Activated CD4-positive, alpha-beta T cell treated with anti-CD3 and anti-CD28 coated beads, Interleukin-2, amount 50 U/mL, for 16 hours (primary cell): ENCODE measurements at places on chromosomes 5 and 9.

- DNase-seq, result no peak
These were observed 348.0 kb upstream of the RFX3 start for GRCh38 chr9:3873818-3874217.

DNA sequence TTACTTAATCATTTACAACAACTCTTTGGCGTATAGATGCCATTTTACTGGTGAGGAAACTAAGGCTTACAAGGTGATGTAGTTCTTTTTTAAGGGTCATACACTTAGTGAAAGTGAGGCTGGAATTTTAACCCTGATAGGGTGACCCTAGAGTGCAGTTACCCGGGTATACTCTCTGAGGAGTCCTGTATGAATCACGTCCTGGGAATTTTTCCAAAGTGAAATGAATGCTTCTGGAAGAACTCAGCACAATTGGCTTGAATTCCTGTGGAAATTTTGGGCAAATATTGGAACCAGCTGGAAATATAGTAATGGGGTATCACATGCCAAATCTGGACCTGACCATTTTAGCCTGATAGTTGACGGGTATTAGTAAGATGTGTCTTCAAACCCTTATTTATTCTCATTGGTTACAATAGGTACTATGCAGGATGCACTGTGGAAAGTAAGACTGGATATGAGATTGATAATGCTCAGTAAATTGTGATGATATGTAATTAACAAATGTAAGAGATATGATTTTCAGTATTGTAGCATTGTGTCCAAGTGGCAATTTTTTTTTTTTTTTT lies 14.8 kb downstream of the SUB1 start:
- DNase-seq, result no peak

- no peak for DNase-seq
These were observed 21.6 kb downstream of the SLC46A2 start for GRCh38 chr9:112869041-112869529.

GRCh38 chr9:133558191-133559126 lies 24.0 kb downstream of the ADAMTSL2 start:
- DNase-seq, result no peak

DNA sequence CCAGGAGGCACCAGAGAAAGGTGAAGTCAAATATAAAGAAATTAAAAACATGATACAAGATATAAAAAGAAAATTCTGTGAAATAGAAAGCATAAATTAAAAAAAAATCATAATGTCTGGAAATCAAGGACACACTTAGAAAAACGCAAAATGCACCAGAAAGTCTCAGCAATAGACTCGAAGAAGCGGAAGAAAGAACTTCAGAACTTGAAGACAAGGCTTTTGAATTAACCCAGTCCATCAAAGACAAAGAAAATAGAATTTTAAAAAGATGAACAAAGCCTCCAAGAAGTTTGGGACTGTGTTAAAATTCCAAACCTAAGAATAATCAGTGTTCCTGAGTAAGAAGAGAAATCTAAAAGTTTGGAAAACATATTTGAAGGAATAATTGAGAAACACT lies 168.3 kb downstream of the PRR16 start:
- no peak for DNase-seq

DNA sequence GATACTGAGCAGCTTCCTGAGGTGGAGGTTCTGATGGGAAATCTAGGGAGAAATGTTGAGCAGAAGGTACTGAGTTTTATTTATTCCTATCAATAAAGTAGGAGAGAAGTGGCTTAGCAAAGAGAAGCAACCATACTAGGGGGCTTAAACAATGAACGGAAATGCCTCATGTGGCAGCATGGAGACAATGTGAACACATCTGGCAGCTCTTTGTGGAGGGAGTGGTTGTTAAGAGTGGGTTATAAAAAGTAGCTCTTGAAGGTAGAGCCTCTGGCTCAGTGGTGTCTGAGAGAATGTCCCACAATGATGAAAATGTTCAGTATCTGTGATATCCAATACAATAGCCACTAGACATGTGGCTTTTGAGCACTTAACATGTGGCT lies 52.7 kb upstream of the EQTN start:
- DNase-seq, result no peak

DNA sequence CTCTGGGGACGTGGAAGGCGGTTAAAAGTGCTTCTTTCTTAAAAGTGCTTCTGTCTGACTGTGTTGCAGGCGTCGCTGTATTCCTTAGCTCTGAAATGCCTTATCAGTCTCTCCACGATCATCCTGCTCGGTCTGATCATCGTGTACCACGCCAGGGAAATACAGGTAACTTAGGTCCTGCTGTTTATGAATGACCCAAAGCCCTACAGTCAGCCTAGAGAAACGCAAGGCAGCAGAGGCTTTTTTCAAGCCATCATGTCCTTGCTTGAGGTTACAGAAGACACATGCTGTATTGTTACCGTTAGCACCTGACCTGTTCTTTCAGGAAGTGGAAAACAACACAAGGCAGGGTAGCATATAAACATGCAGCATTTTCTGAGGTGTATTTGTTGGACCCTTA lies 2.0 kb downstream of the KCNN2 start:
- DNase-seq, result no peak

DNA sequence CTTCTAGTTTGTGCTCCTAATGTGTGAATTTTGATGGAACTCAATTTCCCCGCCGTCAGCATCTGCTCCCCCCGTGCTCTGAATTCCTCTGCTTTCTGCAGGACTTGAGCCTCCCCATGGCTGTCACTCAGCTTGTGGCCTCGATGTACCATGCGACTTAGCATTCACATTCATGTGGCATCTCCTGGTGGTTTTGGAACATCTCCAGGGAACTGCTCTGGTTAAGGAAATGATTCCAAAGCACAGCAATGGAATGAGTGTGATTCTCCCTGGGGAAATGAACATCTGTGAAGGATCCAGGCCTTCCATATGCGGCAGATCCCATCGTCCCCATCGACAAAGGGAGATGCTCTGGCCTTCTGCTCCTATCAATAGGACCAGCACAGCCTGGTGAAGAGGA lies 119.0 kb downstream of the ENTREP1 start:
- no peak for DNase-seq

- no peak for DNase-seq
These were observed 80.2 kb upstream of the LIFR start for GRCh38 chr5:38636626-38637025.

- no peak for DNase-seq
These were observed 233.8 kb downstream of the SEMA6A start for GRCh38 chr5:116340799-116341198.

- DNase-seq, result no peak
These were observed 648 bp upstream of the NSMF start for GRCh38 chr9:137459601-137460362.

DNA sequence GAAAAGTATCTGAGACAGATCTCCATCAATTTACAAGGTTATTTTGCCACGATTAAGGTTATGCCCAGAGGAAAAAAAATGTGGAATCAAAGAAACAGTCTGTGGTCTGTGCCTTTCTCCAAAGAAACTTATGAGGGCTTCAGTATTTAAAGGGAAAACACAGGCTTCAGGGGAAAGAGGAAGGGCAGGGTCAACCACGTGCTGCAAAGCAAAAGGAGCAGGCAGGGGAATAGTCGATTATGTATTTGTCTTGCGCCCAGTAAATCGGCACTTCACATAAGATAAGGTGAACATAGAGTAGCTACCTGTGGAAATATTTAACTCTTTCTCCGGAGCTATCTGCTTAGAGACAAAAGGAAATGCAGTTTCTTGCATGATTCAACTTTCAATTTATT lies 343.7 kb downstream of the RAB3C start:
- DNase-seq, result no peak

DNA sequence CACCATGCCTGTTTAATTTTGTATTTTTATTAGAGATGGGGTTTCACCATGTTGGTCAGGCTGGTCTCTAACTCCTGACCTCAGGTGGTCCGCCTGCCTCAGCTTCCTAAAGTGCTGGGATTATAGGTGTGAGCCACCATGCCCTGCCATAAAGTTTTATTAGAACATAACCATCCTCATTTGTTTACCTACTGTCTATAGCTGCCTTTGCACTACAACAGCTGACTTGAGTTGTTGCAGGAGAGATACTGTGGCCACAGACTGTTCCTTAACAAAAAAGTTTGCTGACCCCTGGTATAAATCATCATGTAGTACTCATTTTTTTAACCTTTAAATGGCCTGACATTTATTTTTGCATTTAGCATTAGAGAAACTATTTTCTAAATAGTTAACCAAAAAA lies 31.7 kb downstream of the SNX30 start:
- no peak for DNase-seq

GRCh38 chr9:86918556-86918955 lies 28.8 kb downstream of the GAS1 start:
- no peak for DNase-seq

- no peak for DNase-seq
These were observed 337.3 kb downstream of the SPATA31D1 start for GRCh38 chr9:82325907-82326306.

GRCh38 chr5:66717455-66718373 lies 121.5 kb downstream of the MAST4 start:
- no peak for DNase-seq

DNA sequence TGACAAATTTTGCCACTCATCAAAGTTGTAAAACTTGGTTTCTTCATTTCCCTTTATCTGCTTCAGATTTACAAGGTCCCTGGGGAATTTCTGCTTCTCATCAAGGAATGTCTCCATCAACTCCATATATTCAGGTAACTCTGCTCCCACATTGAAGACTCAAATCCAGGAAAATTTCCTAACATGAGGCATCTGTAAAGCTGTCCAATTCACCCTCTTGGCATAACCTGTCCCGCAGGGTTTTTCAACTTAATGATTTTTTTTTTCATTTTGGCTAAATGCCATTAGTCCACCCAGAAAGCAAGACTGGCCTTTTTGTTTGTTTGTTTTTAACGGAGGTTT lies 50.2 kb upstream of the SLC30A5 start:
- DNase-seq, result no peak

- DNase-seq, result no peak
These were observed 29.1 kb upstream of the CEP72 start for GRCh38 chr5:582936-583635.

- DNase-seq, result no peak
These were observed 123.0 kb upstream of the FST start for GRCh38 chr5:53357439-53357838.

DNA sequence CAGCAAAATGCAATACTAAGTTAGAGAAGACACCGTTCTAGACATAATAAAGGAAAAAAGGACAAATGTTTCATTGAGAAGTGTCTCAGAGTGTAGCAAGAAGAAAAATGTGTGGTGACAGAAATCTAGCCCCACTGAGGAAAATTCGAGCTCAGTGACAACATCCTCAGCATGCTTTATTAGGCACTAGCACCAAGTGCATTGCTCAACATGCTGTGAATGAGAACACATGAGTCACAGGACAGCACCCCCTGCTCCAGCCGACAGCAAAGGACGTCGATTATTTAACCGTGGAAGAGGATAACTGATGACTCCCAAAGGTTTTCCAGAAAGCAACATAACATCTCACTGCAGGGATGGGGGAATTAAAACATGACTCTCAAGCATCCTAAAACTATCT lies 182.7 kb downstream of the GNAQ start:
- DNase-seq, result no peak

DNA sequence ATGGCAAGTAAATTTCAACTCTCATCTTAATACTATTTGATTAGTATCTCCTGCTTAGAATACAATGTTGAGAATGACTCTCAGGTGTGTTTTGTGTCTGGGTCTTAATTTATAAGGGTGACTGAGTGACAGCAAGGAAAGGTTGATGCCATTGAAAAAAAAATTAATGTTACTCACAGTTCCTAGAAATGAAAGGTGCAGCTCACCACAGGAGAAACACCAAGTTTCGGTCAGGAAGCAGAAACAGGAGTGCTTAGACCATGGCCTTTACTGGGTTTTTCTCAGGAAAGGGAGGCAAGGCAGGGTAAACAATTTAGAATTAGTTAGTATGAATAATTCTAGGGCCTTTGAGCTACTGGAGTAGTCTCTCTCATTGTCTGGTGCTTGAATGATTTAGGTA lies 159.2 kb upstream of the C9orf72 start:
- peak; percentile 27 for DNase-seq

- DNase-seq, result no peak
These were observed 2016.3 kb upstream of the CDH9 start for GRCh38 chr5:29054694-29055093.

- DNase-seq, result no peak
These were observed 55.0 kb downstream of the DCP2 start for GRCh38 chr5:113031557-113031956.

DNA sequence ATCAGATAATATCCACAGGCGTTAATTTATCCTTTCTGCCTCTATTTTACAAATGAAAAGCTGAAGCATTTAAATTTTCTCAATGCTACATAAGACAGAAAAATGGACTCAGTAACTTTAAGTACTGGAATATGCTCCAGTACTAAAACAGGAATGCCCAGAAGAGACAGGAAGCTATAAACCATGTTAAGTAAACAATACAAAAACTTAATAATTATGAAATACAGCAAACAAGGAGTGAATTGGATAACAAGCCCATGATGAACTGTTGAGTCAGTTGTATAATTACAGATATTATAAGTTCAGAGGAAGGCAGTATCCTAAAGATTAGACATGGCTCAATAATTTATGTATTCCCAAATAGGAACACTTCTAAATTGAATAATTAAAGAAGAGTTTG lies 148.5 kb downstream of the CHSY3 start:
- no peak for DNase-seq

- DNase-seq, result no peak
These were observed 6.0 kb downstream of the DNAI1 start for GRCh38 chr9:34464571-34464970.

DNA sequence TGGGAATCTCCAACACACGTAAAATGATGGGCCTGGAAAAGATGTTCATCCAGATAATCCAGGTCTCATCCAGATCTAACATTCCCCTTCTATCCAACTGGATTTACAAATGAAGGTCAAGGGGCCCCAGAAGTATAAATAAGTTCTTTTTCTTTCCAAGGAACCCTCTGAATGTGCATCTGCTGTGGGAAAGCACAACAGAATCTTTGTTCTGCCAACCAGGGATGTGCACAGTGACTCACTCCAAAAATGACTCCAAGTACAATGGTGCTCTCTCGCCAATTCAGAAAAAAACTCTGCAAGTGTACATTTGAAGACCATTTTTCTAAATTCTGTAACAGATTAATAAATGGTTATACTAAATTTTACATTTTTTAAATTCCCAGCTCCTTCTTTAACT lies 12.4 kb downstream of the RAPGEF6 start:
- DNase-seq, result no peak

- DNase-seq, result peak; percentile 97
These were observed 218.6 kb downstream of the PIK3R1 start for GRCh38 chr5:68433923-68434879.

DNA sequence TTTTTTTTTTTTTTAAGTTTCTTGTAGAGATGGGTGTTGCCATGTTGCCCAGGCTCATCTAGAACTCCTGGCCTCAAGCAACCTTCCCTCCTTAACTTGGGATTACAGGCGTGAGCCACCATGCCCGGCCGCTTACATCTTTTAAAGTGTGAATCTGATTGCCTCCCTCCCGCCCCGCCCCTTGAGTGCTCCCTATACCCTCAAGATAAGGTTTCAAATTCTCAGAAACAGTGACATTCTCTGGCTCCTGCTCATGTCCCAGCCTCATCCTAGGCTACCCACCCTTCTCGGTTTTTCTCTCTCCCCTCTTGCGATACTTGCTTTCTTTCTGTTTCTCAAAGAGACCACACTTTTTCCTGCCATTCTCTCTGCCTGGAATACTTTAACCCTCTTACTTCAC lies 12.4 kb downstream of the MORN5 start:
- DNase-seq, result no peak
